ENCODE measurements at places on chromosomes 13 and 19. TPM values are rescaled to one million over a fixed set of nuclear protein-coding genes. Genes with fewer than 3 reads are reported as not detected.

IFNL3 gene
- polyA plus RNA-seq, result not detected

DNA sequence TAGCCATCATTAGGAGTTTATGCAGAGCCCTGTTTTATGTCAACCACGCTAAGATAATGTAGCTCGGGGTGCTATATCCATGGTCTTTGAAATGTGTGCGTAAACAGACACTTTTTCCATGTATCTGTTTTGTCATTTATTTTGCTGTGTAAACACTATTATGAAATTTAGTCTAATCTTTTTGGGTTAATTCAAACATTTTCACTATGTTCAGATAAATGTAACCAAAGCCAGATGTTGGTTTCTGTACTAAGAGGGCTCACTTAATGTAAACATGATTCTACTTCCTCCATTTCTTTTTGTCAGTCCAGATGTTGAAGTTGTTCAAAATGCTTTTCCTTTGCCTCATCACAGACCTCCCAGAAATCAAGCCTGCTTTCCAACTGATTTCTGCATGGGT is 499.5 kb upstream of the GPC6 start:
- DNase-seq, result no peak

- DNase-seq, result no peak
These were observed 113.4 kb upstream of the IRS2 start for GRCh38 chr13:109899748-109900147.

DNA sequence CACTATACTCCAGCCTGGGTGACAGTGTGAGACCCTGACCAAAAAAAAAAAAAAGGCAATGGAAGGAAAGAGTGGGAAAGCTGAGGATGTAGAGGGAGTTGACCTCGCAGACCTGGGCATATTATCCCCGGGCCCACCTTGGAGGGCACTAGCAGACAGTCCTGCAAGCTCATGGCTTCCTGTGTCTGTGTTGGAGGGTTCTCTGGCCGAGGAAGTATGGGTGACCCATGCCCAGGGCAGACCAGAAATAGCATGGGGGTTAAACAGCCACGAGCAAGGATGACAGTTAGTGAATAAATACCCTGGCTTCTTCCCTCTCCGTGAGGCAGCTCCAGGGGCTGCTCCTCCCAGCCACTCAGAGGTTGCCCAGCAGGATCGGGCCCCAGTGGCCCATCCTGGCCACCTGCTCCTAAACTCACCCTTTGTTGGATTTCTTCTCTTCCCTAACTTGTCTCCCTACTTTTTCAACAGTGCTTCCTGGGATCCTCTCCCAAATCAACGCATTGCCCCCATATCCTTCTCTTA is 485.8 kb downstream of the ZNF536 start:
- no peak for DNase-seq

DNA sequence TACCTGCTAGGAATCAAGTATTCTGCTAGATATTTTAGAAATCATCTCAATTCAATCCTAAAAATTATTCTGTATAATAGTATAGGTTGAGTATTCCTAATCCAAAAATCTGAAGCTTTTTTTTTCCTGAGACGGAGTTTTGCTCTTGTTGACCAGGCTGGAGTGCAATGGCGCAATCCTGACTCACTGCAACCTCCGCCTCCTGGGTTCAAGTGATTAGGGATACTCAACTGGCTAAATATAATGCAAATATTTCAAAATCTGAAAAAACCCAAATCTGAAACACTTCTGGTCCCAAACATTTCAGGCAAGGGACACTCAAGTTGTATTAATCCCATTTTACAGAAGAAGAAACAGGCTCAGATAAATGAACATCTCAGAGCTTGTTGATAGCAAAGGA is 17.2 kb upstream of the USPL1 start:
- no peak for DNase-seq

DNA sequence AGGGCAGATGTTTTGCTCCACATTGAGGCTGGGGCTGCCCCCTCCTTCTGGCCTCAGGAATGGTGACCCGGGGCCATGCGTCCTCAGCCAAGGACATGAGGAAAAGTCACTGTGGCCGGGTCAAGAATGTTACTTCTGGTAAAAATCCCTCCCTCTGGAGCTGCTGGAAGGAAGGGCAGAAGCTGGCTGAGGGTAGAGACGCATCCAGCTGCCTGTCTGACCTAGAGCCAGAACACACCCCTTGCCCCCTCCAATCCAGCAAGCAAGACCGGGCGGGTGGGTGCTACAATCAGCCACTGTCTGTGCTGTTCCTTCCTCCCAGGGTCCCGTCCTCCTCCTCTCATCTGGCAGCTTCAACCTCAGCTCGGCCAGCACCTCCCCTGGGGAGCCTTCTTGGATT is 59.0 kb downstream of the PTPRS start:
- DNase-seq, result no peak

GRCh38 chr19:39951686-39952085 is 17.3 kb upstream of the FCGBP start:
- no peak for DNase-seq

GRCh38 chr19:21084343-21084742 is 2.3 kb downstream of the ZNF714 start:
- no peak for DNase-seq

- DNase-seq, result no peak
These were observed 6.5 kb upstream of the OPA3 start for GRCh38 chr19:45591004-45591637.

- DNase-seq, result no peak
These were observed 1775.1 kb upstream of the PCDH20 start for GRCh38 chr13:63190742-63191141.

DNA sequence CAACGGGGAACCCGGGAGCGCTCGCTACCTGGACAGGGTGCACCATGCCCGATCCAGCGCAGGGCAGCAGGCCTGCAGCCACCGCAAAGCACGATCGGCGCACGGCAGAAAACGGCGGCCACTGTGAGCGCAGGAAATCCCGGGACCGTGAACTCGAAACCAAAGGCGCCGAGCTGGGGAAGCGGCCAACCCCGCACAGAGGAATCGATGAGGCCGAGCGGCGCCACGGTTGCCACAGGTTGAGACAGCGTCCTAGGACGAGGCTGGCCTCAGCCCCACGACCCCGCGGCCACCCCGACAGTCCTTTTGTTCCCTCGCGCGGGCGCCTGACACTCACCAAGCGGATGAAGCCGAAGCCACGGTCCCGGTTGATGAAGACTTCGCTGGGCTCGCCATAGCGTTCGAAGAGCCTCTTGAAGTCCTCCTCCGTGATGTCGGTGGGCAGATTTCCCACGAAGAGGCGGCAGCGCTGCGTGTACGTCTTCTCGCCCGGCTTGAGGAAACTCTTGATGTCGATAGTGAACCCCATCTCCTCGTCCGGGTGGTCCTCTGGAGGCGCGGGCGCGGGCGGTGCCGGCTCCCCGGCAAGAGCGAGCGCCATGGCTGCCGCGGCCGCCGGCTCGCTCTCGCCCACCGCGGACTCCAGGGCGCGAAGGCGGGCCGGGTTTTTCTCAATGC is 557 bp downstream of the PSPC1 start:
- DNase-seq, result peak; percentile 22

- no peak for DNase-seq
These were observed 1674.5 kb upstream of the SLC10A2 start for GRCh38 chr13:104740641-104741222.

DNA sequence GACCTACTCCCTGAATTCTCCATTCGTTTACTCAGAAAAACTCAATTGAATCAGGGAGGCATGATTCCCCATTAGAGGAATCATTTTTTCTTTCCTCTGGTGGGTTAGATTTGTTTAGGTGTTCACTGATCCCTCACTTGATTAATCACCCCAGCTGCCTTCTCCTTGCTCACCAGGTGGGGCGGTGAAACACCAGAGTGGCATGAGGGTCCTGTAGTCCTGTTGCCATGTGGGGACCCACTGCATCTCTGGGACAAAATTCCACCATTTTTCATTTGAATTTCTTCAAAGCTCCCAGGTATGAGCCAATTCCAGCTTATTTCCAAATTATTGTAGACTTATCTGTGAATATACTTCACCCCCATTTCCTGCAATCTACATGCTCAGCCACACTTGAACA is 462.7 kb upstream of the ZNF507 start:
- DNase-seq, result no peak

GRCh38 chr13:62799931-62800436 is 1384.3 kb upstream of the PCDH20 start:
- DNase-seq, result no peak

Measured in right renal pelvis (tissue), 4 donors.